ENCODE measurements at places on chromosomes 3 and 15. TPM values are rescaled to one million over a fixed set of nuclear protein-coding genes. Genes with fewer than 3 reads are reported as not detected.

Gene SLC51B
- not detected for total RNA-seq

Gene MINAR1
- 0.86 TPM for total RNA-seq

Gene ECE2
- total RNA-seq = not detected

Gene RTP3
- total RNA-seq = not detected

Gene PATL2
- not detected for total RNA-seq

Gene PLSCR1
- total RNA-seq = 38.1 TPM

Gene SNTN
- total RNA-seq = not detected

Gene GLDN
- 0.53 TPM for total RNA-seq

Gene CSPG4
- total RNA-seq = 138 TPM

Data from myometrial cell (primary cell).